Ovary (tissue), 10 donors: ENCODE measurements at places on chromosomes 2 and 18. TPM values are rescaled to one million over a fixed set of nuclear protein-coding genes. Genes with fewer than 3 reads are reported as not detected.

Gene SH3RF3
- total RNA-seq, result 3.8 TPM

DNA sequence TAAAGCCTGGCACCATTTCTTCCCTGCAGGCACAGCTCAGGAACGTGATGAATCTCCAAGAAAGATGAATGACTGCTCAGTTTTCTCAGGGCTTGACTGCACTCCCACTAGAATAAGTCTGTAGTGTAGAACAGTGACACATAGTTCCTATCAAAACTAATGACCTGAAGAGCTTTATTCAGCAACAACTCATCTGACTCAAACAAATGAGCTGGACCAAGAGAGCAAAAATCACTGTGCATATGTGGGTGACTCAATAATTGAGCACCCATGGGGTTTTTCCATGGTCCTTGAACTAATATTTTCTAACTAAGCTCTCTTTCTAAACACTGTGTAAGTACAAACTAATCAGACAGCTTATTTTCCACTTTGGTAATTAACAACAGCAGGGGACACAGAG lies 61.1 kb upstream of the XDH start:
- no peak for DNase-seq
- no peak overlapping the region for H3K4me3 ChIP-seq
- H3K27ac ChIP-seq, result no peak overlapping the region
- no peaks in the 10 kb centered on the region for H3K36me3 ChIP-seq
- H3K27me3 ChIP-seq, result no peaks in the 10 kb centered on the region
- H3K4me1 ChIP-seq, result no peaks in the 10 kb centered on the region

Gene NEU2
- total RNA-seq, result not detected

GRCh38 chr2:3461801-3462492 lies 57.4 kb downstream of the ADI1 start:
- peaks cover 2% of the 10 kb centered on the region for H3K4me1 ChIP-seq
- no peak overlapping the region for H3K27ac ChIP-seq
- H3K27me3 ChIP-seq, result no peaks in the 10 kb centered on the region
- no peak for DNase-seq
- H3K36me3 ChIP-seq, result no peaks in the 10 kb centered on the region
- H3K4me3 ChIP-seq, result no peak overlapping the region

GRCh38 chr2:11993749-11994148 lies 247.3 kb downstream of the LPIN1 start:
- no peak overlapping the region for H3K4me3 ChIP-seq
- no peaks in the 10 kb centered on the region for H3K27me3 ChIP-seq
- no peaks in the 10 kb centered on the region for H3K36me3 ChIP-seq
- H3K4me1 ChIP-seq, result no peaks in the 10 kb centered on the region

- H3K4me3 ChIP-seq, result no peak overlapping the region
- H3K4me1 ChIP-seq, result no peaks in the 10 kb centered on the region
- no peak for DNase-seq
- no peaks in the 10 kb centered on the region for H3K36me3 ChIP-seq
These were observed 7.5 kb upstream of the IL1A start for GRCh38 chr2:112791693-112792230.

DNA sequence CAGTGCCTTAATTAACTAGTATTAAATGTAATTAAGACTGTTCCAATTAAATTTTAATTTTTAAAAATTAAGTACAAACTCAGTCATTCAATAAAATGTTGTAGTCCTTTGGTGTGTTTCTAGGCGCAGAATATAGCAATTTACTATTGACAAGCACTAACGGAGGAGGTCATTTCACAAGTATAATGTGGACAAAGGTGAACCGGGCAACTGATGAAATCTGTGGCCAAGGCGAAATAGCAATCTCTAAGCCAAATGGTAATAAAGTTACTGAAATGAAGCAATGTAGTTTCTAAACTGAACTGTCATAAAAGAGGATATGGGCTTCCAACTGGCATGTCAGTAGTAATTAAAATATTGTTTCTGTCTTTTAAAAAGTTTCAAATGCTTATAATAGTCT lies 27.5 kb downstream of the FIGN start:
- H3K27ac ChIP-seq, result no peak overlapping the region
- no peak overlapping the region for H3K4me3 ChIP-seq
- H3K36me3 ChIP-seq, result no peaks in the 10 kb centered on the region
- H3K27me3 ChIP-seq, result no peaks in the 10 kb centered on the region

DNA sequence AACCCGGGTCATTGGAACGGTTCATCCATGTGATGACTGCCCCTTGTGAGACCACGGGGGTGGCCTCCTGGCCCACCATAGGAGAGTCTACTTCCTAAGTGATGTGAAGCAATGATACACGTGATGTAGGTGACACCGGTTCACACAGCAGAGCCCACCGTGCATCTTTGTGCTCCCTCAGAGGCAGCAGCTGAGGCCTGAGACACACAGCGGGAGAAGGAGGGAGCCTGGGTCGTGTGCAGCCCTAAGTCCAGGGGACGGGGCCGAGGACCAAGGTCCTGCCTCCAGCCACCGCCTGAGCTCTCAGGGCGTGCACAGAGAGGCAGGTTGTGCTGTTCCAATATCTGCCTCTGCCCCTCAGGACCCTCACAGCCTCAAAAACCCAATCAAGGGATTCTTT lies 377.2 kb upstream of the SALL3 start:
- H3K36me3 ChIP-seq, result no peaks in the 10 kb centered on the region
- H3K27ac ChIP-seq, result no peak overlapping the region
- DNase-seq, result no peak
- no peaks in the 10 kb centered on the region for H3K27me3 ChIP-seq

DNA sequence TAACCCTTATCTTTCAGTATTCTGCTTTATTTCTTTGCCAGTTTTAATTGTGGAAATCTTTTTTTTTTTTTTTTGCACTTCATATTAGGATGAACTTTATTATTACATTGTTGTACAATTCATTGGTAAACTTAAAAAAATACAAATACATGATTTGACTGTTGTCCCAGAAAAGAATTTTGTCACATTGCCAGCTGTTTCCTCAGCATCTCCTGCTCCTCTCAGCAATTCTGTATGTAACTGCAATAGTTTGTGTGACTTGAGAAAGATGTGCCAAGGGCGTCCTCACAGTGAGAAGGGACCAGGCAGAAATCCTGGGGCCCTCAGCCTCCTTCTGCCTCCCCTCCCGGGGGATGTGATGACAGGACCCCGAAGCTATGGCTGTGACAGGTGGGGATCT lies 254.4 kb downstream of the NBAS start:
- no peak overlapping the region for H3K27ac ChIP-seq
- no peaks in the 10 kb centered on the region for H3K27me3 ChIP-seq
- no peak for DNase-seq
- H3K4me3 ChIP-seq, result no peak overlapping the region
- no peaks in the 10 kb centered on the region for H3K4me1 ChIP-seq
- no peaks in the 10 kb centered on the region for H3K36me3 ChIP-seq

Gene NYAP2
- total RNA-seq, result not detected

Gene CHRNA1
- total RNA-seq, result not detected

DNA sequence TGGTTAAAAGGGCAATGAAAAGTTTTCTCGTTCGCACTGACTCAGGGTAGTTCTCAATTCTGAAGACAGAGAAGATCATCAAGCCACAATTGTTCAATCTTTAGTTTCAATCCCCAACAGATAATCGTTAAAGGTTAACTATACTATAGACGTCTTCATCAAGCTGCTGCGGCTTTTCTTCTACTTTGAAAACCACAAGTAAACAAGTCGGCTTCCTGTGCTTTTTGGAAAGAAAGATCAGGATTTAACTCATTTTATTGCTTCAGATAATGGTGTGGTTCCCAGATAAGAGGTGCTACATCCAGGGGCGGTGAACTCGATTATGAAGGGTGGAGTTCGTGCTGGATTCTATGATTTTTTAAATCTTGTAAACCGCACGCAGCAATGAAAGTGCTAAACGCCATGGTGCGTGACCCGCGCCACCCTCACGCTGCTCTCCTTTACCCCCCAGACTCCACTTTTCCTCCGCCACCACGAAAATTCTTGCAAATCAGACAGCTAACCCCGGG lies 545 bp upstream of the CDCA7 start:
- H3K4me3 ChIP-seq, result peak overlapping the region; percentile 47
- no peak overlapping the region for H3K27ac ChIP-seq
- DNase-seq, result no peak
- H3K36me3 ChIP-seq, result no peaks in the 10 kb centered on the region

- H3K4me3 ChIP-seq, result no peak overlapping the region
- no peaks in the 10 kb centered on the region for H3K36me3 ChIP-seq
- no peaks in the 10 kb centered on the region for H3K27me3 ChIP-seq
- H3K27ac ChIP-seq, result no peak overlapping the region
- no peak for DNase-seq
- H3K4me1 ChIP-seq, result no peaks in the 10 kb centered on the region
These were observed 50.8 kb upstream of the RASGRP3 start for GRCh38 chr2:33425586-33426031.

Gene CHRNG
- not detected for total RNA-seq

- no peaks in the 10 kb centered on the region for H3K27me3 ChIP-seq
- H3K4me1 ChIP-seq, result no peaks in the 10 kb centered on the region
- no peaks in the 10 kb centered on the region for H3K36me3 ChIP-seq
- DNase-seq, result no peak
These were observed 75.5 kb downstream of the SLC66A2 start for GRCh38 chr18:79875931-79876461.

DNA sequence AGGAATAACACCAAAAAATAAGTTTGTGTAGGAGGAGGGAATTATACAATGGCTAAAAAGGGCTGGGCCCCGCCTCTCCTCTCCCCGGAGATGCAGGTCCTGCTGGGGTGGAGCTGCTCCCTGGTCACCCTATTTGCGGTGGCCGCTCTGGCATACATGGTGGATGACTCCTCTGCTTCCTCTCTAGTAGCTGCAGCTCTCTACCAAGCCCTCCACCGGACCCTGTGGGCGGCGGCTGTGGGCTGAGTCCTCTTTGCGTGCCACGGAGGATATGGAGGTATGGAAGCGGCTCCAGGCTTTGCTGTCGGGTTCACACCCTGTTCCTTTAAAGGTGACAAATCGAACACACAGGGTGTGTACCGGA lies 77.1 kb upstream of the SEC11C start:
- no peaks in the 10 kb centered on the region for H3K27me3 ChIP-seq
- H3K36me3 ChIP-seq, result no peaks in the 10 kb centered on the region
- no peak overlapping the region for H3K4me3 ChIP-seq
- H3K27ac ChIP-seq, result no peak overlapping the region
- no peak for DNase-seq
- H3K4me1 ChIP-seq, result no peaks in the 10 kb centered on the region

- no peaks in the 10 kb centered on the region for H3K36me3 ChIP-seq
- H3K4me1 ChIP-seq, result peaks cover 3% of the 10 kb centered on the region
- no peak for DNase-seq
- no peaks in the 10 kb centered on the region for H3K27me3 ChIP-seq
- H3K4me3 ChIP-seq, result peak overlapping the region; percentile 94
These were observed 889 bp downstream of the ZC3H15 start for GRCh38 chr2:186486651-186487647.

DNA sequence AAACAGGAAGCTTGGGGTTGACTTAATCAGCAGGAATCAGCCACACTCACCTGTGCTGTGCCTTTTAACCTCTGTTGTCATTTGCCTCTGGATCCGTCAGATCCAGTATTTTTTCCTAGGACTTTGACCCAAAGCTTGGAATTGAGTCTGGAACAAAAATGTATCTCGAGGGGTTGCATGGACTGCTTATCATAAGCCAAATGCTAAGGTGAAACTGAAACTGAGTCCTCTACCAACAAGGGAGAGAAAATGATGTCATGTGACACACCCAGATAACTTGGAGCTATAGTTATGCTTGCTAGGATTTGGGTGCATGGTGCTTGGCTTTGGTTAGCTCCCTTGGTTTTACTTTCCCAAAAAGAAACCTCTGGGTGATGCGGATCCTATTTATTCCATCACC lies 2158.6 kb upstream of the PIK3C3 start:
- no peak overlapping the region for H3K27ac ChIP-seq
- H3K27me3 ChIP-seq, result no peaks in the 10 kb centered on the region
- no peak for DNase-seq
- H3K36me3 ChIP-seq, result no peaks in the 10 kb centered on the region
- H3K4me3 ChIP-seq, result no peak overlapping the region

- H3K4me1 ChIP-seq, result no peaks in the 10 kb centered on the region
- no peak for DNase-seq
- H3K27me3 ChIP-seq, result no peaks in the 10 kb centered on the region
- no peak overlapping the region for H3K27ac ChIP-seq
These were observed 14.2 kb upstream of the L3MBTL4 start for GRCh38 chr18:6428851-6429395.

- no peaks in the 10 kb centered on the region for H3K36me3 ChIP-seq
- no peak for DNase-seq
- no peak overlapping the region for H3K4me3 ChIP-seq
- peaks cover 4% of the 10 kb centered on the region for H3K4me1 ChIP-seq
- no peaks in the 10 kb centered on the region for H3K27me3 ChIP-seq
- no peak overlapping the region for H3K27ac ChIP-seq
These were observed 225.2 kb upstream of the SPOPL start for GRCh38 chr2:138276339-138276738.

GRCh38 chr18:46868169-46868921 lies 49.0 kb downstream of the PIAS2 start:
- H3K4me3 ChIP-seq, result no peak overlapping the region
- DNase-seq, result no peak
- H3K36me3 ChIP-seq, result no peaks in the 10 kb centered on the region
- no peaks in the 10 kb centered on the region for H3K4me1 ChIP-seq
- no peak overlapping the region for H3K27ac ChIP-seq

Gene GAD1
- total RNA-seq, result 0.31 TPM

GRCh38 chr18:63749489-63749888 lies 25.7 kb upstream of the SERPINB7 start:
- H3K36me3 ChIP-seq, result no peaks in the 10 kb centered on the region
- no peak overlapping the region for H3K27ac ChIP-seq
- no peak overlapping the region for H3K4me3 ChIP-seq
- DNase-seq, result no peak
- no peaks in the 10 kb centered on the region for H3K4me1 ChIP-seq

- H3K4me3 ChIP-seq, result no peak overlapping the region
- H3K27me3 ChIP-seq, result no peaks in the 10 kb centered on the region
- no peak overlapping the region for H3K27ac ChIP-seq
- no peak for DNase-seq
These were observed 47.7 kb upstream of the WDR75 start for GRCh38 chr2:189393440-189394111.

Gene AOX1
- 59.9 TPM for total RNA-seq

DNA sequence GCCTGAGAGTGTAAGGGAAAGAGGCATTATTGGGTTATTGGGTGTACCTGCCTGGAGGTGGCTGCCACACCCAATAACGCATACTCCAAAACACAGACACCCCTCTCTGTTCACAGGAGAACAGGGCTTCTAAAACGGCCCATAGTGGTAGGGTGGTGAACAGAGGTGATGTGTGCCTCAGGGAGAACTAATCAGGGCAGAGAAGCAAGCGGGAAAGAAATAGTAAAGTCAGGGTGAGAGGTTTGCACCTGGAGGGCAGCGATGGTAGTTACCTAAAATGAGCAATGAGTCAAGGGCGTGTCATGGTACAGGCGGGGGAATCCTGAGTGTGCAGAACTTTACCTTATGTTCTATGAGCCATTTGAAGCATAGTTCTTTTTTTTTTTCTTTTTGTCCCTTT lies 21.6 kb upstream of the VPS4B start:
- no peaks in the 10 kb centered on the region for H3K4me1 ChIP-seq
- no peak for DNase-seq
- no peaks in the 10 kb centered on the region for H3K36me3 ChIP-seq
- no peak overlapping the region for H3K4me3 ChIP-seq
- no peaks in the 10 kb centered on the region for H3K27me3 ChIP-seq
- H3K27ac ChIP-seq, result no peak overlapping the region
